ENCODE measurements at places on chromosomes 13 and 19. TPM values are rescaled to one million over a fixed set of nuclear protein-coding genes. Genes with fewer than 3 reads are reported as not detected.

IRGC gene
- total RNA-seq, result not detected

KCNJ14 gene
- total RNA-seq, result 0.26 TPM

RNF6 gene
- total RNA-seq, result 14.1 TPM

SH2D3A gene
- not detected for total RNA-seq

NTF4 gene
- total RNA-seq, result not detected

HSD17B14 gene
- total RNA-seq, result 3.7 TPM

ZNF709 gene
- total RNA-seq, result 1.6 TPM

POU2F2 gene
- 0.11 TPM for total RNA-seq

SGCG gene
- total RNA-seq, result 88.2 TPM

CYP2A7 gene
- total RNA-seq, result not detected

CRLF1 gene
- 71.8 TPM for total RNA-seq

IGSF23 gene
- total RNA-seq, result not detected

NOP53 gene
- total RNA-seq, result 243 TPM

TNNT1 gene
- 6.8 TPM for total RNA-seq

SLC10A2 gene
- not detected for total RNA-seq

ZNF667 gene
- total RNA-seq, result 5.3 TPM

MPV17L2 gene
- total RNA-seq, result 40.8 TPM

PRR20C gene
- total RNA-seq, result not detected

GNG8 gene
- not detected for total RNA-seq

FFAR2 gene
- 0.20 TPM for total RNA-seq

FUT1 gene
- total RNA-seq, result 3.1 TPM

PEAK3 gene
- total RNA-seq, result 1.9 TPM

IFNL1 gene
- not detected for total RNA-seq

MAB21L1 gene
- 0.85 TPM for total RNA-seq

LILRB2 gene
- total RNA-seq, result 3.4 TPM

MEIS3 gene
- 9.2 TPM for total RNA-seq

LIM2 gene
- total RNA-seq, result not detected

MRPL34 gene
- 203 TPM for total RNA-seq

HTR2A gene
- 0.78 TPM for total RNA-seq

TNFSF13B gene
- total RNA-seq, result 0.26 TPM

GAS6 gene
- total RNA-seq, result 254 TPM

ZNF606 gene
- total RNA-seq, result 9.6 TPM
